ENCODE measurements at places on chromosomes 5 and 9.

GRCh38 chr9:70639853-70640814 is 225.7 kb upstream of the KLF9 start:
- no peak for DNase-seq

DNA sequence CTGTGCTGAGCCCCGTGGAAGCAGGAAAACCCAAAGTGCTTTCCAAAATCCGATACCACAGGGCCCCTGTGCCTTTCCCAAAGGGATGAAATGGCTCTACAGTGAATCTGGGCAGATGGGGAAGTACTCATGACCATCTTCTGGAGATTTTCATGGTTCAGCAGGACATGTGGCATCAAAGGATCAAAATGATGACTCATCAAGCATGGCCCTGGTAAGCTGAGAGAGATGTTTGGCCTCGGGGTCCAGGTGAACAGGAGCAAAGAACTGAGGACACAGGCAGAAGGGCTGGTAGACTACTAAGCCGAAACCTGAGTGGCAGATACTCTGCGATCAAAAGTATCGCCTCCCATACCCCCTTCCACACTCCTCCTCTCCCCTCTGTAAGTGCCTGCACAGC is 160.0 kb upstream of the EFNA5 start:
- DNase-seq, result no peak

- DNase-seq, result no peak
These were observed 3.1 kb upstream of the FCN2 start for GRCh38 chr9:134877541-134877940.

GRCh38 chr9:98471185-98471584 is 215.7 kb upstream of the TBC1D2 start:
- DNase-seq, result no peak

DNA sequence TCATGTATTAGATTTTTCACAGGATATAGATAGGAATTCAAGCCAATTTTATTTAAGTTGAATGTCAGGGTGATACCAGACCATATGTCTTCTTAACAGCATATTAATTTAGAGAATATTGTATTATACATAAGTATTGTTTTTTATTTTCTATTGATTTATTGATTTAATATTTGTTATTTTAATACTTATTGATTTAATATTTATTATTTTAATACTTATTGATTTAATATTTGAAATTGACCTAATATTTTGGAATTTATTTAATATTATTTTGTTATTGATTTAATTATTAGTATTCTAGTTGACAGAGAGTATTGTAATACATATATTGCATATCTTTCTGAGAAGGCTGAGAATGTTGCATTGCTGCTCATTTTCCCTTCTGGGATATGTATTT is 1411.8 kb upstream of the ACO1 start:
- DNase-seq, result no peak

DNA sequence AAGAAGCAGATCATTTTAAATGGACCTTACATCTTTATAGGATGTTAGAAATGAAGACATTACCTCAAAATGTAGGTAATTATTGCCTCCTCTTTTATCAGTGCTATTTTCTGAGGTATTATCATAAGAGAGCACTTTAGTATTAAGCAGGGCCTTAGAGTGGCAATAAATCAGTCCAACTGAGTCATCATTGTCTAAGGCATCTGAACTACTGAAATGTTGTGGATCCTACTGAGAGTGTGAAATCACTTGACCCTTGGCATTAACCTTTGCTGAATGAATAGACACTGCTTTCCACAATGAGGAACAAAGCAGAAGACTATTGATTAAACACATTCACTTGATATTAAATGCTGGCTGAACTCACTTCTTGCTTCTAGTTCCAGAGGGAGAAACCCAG is 224.6 kb upstream of the ARRDC3 start:
- DNase-seq, result no peak

DNA sequence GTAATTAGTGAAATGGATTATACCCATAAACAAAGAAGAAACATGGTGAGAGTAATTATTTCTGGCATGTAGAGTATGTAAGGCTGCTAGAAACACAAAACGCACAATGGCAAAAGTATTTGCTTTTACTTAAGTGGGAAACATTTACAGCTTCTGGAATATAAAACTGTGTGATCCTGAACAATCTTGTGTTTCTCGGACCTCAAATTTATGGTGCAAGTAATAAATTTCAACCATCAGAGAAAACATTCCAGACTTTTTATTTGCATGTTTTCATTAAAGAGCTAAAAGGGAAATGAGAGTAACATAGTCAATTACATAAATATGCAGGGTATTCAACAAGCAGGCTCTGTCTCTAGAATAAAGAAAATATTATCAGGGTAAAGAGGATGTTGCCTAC is 17.2 kb upstream of the PRR16 start:
- DNase-seq, result no peak

- no peak for DNase-seq
These were observed 180.4 kb upstream of the ACTBL2 start for GRCh38 chr5:57662991-57663390.

DNA sequence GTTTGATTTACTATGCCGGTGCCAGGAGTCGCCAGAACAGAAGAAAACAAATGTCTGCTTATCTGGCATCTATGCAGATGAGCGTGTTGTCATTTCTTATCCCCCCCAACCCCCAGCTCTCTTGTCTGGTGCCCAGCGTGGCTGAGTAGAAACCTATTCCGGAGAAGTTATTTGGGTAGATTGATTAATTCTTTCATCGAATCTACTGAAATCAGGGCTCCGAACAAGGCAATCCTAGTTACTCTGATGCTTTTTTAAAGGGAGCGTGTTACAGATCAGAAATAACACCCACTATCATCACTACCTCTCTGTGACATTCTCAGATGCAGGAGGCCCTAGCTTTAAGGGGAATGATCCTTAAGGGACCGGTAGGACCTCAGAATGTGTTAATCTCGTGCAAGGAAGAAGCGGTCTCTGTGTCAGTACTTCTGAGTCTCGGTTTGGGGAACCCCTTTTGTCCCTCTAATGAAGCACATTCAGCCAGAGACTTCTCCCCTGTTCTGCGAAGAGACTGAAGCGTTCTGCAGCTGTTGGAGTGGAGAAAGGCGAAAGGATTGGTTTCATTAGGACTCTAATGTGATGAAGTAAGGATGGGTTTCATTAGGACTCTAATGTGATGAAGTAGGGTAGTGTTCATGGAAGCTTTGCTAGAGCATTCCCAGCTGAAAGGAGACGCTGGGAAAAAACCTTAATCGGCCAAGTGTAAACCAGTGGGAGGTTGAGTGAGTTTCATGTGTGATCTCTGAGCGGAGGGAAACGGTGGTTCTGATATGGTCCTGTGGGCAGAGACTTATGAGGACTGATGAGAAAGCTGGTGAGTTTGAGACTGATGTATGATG is 1.5 kb downstream of the PIP5K1B start:
- no peak for DNase-seq

DNA sequence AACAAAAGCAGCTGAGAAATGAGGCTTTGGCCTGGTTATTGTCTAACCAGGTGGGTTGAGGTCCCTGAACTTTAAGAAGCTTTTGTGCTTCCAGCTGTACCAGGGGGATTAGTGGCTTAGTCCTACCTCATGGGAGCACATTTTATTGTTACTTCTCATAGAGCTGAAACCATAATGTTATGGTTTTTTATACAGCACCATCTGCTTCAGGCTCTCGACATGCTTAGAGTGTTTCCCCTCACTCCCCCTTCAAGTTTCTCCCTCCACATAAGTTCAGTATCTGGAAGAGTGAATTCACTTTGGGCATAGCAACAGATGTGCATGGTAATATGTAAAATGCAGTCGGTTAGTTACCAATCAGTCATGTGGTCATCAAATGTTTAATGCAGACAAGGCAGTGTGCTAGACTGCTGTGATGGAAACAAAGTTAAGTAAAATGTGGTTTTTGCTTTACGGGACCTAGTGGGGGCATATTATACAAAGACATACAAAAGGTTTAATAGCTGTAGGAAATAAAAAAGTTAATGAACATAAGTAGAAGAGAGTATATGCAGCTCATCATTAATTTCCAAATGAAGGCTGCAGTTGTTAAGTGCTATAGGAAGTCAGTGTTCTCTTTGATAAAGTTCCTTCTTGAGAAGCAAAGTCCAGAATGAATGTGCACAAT is 95.9 kb upstream of the SPRY4 start:
- DNase-seq, result no peak

DNA sequence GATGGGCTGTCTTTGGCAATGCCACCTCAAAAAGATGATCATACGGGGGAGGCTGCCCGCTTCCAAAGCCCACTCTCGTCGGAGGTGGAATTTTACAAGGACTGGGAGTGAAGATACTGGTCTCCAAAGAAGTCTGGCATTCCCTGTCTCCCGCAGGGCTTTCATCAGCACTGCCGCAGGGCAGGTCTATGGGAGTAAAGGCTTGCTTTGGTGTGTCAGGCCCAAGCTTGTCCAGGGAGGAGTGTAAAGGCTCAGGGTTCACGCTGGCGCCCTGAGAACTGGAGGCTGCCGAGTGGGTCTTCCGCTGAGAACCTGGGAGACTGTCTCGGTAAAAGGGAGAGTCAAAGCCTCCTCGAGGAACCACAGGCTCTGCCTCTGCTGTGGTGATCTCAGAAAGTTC is 27.0 kb downstream of the SPACA9 start:
- DNase-seq, result no peak

DNA sequence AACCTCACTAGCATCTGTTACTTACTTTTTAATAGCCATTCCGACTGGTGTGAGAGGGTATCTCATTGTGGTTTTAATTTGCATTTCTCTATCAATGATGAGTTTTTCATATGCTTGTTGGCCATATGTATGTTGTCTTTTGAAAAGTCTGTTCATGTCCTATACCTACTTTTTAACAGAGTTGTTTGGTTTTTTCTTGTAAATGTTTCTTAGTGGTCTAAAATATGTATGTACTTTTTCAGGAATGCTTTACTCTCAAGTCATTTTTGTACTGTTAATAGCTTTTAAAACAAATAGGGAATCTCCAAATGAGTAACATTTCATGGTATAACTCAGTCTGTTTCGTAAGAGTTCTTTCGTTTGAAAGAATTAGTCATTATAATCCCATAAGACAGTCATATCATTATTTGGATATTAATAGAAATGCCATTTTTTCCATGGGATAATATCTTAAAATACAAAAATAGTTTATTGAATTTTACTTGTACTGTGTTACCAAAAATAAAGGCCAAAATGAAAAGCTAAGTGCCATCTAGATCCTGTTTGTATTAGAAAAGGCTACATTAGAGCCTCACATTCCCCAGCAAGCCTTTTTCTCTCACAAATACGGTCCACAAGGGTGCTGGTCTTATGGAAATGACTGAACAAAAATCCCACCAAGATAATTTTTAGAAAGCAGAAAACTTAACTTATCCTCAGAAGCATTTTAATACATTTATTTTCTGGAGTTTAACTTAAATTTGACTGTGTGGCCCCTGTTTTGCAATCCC is 247.7 kb downstream of the PJA2 start:
- DNase-seq, result no peak

GRCh38 chr9:34783951-34784487 is 74.1 kb upstream of the CCL21 start:
- DNase-seq, result no peak

GRCh38 chr9:137277329-137278041 is at the start of gene TOR4A:
TOR4A (plus strand) TSS chr9:137277726; CDS start chr9:137278690, 964 bp downstream.
- DNase-seq, result no peak

- no peak for DNase-seq
These were observed 10.5 kb upstream of the B4GALT1 start for GRCh38 chr9:33177639-33178038.

GRCh38 chr9:16289639-16290038 is 580.8 kb downstream of the BNC2 start:
- DNase-seq, result no peak

- DNase-seq, result no peak
These were observed 65.0 kb downstream of the PKD2L2 start for GRCh38 chr5:137954131-137954879.

- DNase-seq, result no peak
These were observed 177.6 kb upstream of the SMARCA2 start for GRCh38 chr9:1837453-1838084.

DNA sequence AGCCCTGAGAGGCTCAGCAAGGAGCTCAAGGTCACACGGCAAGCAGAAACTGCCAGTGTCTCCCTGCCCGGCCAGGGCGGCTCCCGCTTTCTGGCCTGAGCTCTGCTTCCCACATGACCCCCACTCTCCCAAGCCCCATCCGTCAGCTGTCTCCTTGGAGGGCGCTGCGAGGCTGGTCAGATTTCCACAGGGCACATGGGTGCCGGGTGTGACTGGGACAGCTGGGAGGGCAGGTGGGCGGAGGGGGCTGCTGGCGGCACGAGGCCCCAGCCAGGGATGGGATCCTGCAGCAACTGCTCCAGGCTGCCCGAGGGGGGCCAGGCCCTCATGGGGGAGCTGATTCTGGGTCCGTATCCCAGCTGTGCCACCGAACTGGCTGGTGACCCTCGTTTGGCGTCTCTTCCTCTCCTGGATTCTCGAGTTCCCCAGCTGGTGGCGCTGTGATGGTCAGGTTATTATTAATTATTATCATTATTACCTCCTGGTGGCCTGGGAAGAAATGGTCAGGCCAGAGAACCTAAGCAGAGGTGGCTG is 12.9 kb upstream of the WDR38 start:
- DNase-seq, result no peak

GRCh38 chr5:134714541-134714940 is 23.8 kb upstream of the CAMLG start:
- DNase-seq, result no peak

GRCh38 chr5:166795756-166796155 is 1495.7 kb upstream of the WWC1 start:
- DNase-seq, result no peak

DNA sequence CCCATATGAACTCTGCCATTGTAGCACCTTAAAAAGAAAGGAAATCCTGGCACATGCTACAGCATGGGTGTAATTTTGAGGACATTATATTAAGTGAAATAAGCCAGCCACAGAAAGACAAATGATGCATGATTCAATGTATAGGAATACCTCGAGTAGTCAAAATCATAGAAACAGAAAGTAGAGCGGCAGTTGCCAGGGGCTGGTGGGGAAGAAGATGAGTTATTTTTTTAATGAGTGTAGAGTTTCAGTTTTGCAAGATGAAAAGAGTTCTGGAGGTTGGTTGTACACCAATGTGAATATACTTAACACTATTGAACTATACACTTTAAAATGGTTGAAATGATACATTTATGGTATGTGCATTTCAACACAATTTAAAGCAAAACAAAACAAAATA is 133.0 kb downstream of the ZDHHC21 start:
- no peak for DNase-seq

GRCh38 chr5:72465601-72466563 is 41.3 kb downstream of the ZNF366 start:
- DNase-seq, result no peak

DNA sequence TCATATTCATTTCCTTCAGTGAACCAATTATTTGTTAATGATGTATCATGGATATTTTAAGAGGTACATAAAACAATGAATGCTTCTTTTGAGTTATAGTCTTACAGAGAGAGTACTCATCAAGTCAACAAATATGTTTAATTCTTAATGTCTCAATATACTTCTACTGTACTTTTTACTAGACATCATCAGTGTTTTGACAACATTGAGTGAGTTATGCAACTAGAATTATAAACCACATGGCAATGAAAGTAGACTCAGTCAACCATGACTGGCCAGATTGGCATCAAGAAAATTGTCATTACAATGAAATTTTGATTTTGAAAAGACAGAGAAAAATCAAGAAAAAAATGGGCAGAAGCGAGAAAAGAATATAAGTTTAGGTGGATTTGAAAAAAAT is 1248.1 kb upstream of the CDH18 start:
- DNase-seq, result no peak

- no peak for DNase-seq
These were observed 103.2 kb downstream of the KLHL3 start for GRCh38 chr5:137632716-137633115.
